ENCODE measurements at places on chromosomes 16 and 17.
A peak's percentile ranks its signal among the peaks of the same experiment; 100 is the strongest.

DNA sequence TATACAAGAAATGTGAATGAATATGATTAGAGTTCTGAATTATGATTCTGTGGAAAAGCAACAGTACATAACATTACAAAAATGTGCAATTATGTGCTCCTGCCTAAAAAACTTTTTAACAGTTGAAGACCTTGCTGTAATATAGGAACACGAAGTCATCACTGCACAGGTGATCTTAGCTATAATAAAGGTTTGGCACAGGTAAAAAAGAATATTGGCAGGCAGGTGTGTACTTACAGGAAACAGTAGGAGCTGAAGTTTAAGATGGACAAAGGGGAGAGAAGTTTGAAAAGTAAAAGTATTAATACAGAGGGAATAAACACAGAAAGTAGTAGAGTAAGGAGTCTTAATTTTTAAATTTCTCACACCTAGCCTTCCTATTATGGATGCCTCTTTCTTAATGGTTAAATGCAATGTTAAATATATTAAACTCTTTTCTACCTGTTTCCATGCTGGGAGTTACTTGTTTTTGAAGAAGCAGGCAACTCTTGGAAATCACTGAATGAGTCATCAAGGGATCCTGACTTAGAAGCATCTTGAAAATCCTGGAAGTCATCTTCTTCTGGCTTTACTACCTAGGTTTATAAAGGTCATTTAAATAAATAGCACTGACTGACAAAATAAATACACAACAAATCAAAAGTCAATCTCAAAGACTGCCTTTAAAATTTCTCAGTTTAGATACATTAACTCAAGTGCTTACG, 40.7 kb downstream of the SYNRG start:
- DNase-seq, result no peak

GRCh38 chr17:76414334-76415295, 30.2 kb downstream of the SPHK1 start:
- no peak for DNase-seq

GRCh38 chr16:28984619-28985135, at the start of gene LAT:
Gene LAT (plus strand): TSS chr16:28985052. CDS start chr16:28985418, 366 bp downstream.
- DNase-seq, result no peak

DNA sequence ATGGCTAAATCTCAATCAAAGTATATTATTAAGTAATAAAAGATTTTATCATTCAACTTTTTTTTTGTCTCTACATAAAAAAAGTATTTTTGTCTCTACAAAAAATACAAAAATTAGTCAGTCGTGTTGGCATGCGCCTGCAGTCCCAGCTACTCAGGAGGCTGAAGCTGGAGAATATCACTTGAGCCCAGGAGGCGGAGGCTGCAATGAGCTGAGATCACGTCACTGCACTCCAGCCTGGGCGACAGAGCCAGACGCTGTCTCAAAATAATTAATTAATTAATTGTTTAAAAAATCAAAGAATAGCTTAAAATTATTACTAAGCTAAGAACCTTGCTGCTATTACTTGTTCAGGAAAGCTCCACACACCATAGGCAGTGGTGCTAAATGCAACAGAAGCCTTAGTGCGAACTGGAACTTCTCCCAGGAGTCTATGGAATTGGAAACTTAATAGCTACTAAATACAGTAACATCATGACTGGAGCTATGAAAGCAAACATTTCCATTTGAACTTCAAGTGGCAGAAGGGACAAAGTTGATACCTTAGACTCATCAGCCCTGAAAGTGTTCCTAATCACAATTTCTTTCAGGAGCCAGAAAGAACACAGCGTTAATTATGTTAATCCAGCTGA, 22.6 kb downstream of the ADCY9 start:
- no peak for DNase-seq

DNA sequence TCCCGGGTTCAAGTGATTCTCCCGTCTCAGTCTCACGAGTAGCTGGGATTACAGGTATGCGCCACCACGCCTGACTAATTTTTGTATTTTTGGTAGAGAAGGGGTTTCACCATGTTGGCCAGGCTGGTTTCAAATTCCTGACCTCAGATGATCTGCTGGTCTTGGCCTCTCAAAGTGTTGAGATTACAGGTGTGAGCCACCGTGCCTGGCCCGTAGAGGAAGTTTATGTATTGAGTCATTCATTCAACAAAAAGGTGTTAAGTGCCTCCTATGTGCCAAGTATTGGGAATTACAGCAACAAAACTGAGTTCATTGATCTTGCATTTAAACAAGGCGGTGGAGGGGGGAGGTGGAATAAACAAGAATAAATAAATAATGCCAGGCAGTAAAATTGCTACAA, 10.2 kb upstream of the CNOT1 start:
- no peak for DNase-seq

DNA sequence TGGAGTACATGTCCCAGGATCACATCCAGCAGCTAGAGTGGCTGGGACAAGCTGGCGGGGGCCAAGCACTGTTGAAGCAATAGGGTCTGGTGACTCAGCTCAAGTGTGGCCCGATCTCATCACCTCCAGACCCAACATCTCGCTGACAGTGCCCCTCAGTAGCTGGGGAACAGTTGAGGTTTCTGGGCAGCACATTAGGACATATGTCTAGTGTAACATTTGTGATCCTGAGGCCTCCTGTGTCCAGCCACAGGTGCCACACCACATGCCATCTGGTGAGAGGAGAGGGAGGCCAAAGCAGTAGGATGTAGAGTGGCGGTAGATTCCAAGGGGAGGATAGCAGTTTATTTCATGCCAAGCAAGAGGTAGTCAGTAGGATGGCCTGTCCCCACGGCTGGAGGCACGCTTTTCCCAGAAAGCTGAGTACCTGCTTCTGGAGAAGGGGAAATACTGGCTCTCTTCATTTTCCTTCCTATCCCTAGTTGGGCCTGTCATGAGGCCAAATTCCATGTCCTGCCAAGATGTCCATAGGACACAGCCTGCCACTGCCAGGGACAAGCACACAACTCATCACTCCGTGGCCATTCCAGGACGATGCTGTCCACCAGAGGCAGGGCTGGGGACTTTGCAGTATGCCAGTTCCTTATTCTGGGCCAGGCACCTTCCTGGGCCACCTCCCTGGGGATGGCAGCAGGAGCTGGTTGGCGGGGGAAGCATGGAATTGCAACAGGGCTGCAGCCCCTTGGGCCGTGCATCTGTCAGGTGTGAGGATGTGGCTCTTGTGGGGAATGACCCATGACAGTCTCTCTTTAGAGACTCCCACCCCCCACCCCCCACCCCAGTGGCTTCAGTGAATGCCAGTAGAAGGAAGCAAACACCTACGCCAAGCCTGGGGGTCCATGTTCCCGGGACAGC, 24.0 kb downstream of the GGA3 start:
- no peak for DNase-seq

- DNase-seq, result no peak
These were observed 4.5 kb downstream of the ADAMTS18 start for GRCh38 chr16:77430360-77430759.

DNA sequence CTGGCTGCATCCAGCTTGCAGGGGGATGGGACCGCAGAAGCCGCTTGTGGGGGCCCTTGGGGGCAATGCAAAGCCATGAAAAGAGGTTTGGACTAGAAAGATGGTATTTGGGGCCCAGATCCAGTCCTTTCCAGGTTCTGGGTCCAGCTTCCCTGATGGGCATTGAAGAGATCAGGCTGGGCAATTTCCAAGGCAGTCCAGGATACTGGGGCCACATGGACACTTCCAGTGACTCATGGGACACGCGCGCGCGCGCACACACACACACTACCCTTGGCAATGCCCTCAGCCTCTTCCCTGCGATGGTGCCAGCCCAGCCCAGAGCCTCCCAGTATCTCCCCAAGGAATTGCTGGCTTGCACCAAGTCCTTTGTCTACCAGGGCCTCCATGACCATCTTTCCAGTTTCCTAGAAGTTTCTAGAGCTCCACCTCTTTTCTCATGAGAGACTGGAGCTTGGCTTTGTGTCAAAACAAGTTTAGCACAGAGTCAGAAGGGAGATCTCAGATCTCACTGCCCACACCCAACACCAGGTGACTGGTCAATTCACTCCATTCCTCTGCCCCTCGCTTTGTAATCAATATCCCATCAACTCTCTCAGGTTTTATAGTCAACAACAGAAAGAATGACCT, 44.3 kb downstream of the WNT3 start:
- DNase-seq, result no peak

- peak; percentile 82 for DNase-seq
These were observed at the start of gene NOG for GRCh38 chr17:56593646-56594319. Gene NOG (plus strand): TSS chr17:56593699. CDS start chr17:56594224, 525 bp downstream.

DNA sequence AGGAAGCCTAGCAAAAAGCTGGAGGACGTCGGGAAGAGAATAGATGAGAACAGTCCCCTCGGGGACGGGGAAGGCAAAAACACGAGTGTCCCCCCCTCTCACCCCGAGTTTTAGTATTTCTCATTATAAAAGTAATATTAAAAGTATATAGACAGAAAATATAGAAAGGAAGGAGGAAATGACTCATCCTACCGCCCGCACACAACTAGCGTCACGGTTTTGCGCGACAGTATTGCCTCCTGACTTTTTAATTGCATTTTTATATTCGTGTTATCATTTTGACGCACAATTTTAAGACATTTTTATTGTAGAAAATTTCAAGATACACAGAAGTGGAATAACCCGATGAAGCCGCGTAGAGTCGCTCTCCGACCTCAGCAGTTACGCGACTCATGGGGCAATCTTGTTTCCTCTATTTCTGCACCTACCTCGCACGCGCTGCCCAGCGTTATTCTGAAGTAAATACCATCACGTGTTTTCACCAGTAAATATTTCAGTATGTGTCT, 652 bp upstream of the SLC25A19 start:
- DNase-seq, result no peak

DNA sequence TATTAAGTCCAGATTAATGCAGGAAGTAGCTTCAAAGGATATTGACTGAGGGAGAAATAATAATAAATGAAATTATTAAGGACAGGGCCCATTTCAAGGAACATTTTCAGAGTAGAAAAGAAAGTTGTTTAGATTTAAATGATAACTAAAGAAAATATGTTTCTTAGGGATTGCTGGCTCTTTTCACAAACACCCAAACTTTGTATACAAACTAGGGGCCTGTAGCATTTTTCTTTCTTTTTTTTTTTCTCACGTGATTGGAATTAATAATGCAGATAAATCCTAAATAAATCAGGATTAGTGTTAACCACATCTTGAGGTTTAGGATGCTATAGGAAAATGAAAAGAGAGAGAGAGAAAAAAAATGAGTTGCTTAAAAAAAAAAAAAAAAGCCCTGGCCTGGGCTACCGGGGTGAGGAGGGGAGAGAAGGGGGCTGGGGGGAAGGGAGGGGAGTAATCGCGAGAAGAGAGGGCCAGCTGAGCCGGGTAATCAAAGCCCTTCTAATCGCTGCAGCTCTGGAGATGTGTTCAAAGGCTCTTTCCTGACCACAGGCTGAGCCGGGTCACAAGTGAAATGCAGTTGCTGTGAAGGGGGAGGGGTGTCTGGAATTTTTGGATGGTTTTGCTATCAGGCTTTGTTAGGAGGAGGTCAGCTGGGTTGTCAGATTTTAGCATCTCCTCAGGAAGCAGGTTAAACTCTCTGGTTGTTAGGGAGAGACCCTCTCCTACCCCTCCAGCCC, 104.6 kb upstream of the ZFHX3 start:
- DNase-seq, result peak; percentile 13

DNA sequence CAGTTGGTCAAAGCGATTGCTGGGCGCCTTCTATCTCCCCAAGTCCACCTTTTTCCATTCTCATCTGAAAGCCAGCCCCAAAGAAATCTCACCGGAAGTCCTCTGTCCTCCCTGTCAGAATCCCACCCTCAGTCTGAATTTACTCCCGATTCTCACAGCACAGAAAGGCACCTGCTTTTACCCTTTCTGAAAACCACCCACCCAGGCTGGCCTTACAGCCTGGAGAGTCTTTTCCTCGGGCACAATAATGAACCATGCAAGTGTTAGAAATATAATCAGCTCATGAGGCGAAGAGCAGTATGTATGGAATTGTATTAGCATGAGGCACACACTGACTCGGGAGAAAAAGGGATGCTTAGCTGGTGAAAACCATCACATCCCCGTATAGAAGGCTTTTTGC, 1.2 kb upstream of the ZFHX3 start:
- DNase-seq, result no peak

GRCh38 chr16:27470567-27471431, 68.8 kb downstream of the IL21R start:
- no peak for DNase-seq

DNA sequence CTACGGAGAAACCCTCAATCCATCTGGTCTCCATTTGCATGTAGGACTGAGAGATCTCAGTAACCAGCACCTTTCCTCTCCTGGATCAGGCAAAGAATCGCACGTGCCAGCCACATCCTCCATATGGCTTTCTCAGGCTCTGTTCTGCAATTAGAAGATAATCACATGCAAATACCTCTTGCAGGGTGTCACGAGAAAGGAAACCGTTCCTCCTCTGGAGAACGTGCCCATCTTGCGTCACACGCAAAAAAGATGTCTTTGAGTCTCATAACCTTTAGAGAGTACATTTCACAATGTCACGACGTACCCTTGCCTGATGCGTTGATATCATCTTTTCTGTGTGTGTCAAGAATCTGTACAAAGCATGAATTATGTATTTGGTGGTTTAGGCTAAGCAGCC, 36.2 kb upstream of the DNAH17 start:
- DNase-seq, result no peak

GRCh38 chr17:1203111-1203966, 23.6 kb upstream of the ABR start:
- DNase-seq, result peak; percentile 94

DNA sequence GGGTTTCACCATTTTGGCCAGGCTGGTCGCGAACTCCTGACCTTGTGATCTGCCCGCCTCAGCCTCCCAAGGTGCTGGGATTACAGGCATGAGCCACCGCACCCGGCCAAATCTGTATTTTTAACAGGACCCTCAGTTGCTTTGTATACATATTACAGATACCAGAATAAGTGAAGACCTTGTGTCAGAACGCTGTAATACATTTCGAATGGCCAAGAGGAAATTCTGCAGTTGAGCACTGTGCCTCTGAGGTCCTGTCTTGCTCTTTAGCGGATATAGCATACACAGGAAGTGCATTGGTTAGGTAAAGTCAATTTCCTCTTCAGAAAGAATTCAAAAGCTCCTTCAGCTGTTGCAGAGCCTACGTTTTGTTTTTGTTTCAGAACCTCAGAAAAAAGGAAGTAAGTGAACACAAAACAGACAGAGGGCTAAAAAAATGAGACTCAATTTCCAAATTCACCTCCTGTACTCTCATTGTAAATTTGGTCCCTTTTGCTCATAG, 15.7 kb downstream of the CRLF3 start:
- DNase-seq, result no peak

- DNase-seq, result peak; percentile 84
These were observed at the start of gene QPRT for GRCh38 chr16:29678691-29679267. Gene QPRT (plus strand): TSS chr16:29679180. CDS start chr16:29679198, 18 bp downstream.
